Panc1 (cell line): ENCODE measurements at places on chromosomes 5 and 9. TPM values are rescaled to one million over a fixed set of nuclear protein-coding genes. Genes with fewer than 3 reads are reported as not detected.

The NUDCD2 gene
- total RNA-seq = 58.6 TPM

The LHFPL2 gene
- total RNA-seq = 25.8 TPM

DNA sequence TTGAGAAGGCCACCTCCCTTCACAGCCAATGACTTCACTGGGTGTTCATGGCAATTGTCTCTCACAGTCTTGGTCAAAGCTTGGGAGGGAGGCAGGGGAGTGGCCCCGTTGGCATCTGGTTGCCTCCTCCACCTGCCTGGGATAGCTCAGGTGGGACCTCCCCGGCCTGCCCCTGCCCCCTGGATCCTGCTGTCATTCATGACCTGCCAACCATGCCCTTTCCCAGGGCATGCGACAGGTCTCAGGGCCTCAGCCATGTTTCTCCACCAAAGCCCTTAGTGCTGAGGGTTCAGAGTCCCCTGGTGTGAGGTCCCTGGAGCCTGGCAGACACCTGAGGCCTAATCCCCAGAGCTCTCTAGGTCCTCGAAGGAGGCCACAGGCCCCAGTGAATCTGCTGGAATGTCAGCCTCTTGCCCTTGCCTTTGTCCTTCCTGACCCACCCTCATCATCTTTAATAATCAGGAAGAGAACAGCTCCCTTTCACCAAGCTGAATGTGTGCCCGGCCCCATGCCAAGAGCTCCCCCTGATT is 5.6 kb downstream of the DAB2IP start:
- no peak for DNase-seq

GRCh38 chr5:40226906-40227305 is 452.8 kb upstream of the PTGER4 start:
- no peak for DNase-seq

GRCh38 chr9:131813116-131813515 is 73.2 kb upstream of the RAPGEF1 start:
- DNase-seq = no peak

- DNase-seq = no peak
Measured at GRCh38 chr9:74497748-74498620, 849 bp downstream of the RORB start.

- DNase-seq = no peak
Measured at GRCh38 chr5:83009408-83009807, 67.8 kb downstream of the TMEM167A start.

DNA sequence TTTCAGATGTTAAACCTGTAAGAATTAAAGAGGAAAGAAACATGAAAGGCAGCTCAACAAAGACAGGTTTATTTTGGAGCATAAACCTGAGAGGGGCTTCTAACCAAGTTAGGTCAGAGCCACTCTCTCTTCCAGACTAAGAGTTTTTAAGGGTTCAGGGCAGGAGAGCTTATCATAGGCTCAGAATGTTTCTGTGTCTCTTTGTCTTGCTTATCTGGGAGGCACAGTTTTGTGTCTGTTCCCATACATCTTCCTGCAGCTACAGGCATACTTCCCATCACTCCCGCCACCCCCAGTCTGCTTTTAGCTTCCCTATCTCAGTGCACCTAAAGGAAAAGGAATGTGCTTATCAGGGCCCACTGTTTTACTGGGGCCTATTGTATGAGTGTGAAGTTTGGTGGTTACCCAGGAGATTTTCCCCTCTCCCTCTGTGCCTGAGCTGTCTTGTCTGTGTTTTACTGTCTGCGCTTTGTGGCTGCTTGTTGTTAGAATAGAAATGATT is 21.9 kb downstream of the CD14 start:
- no peak for DNase-seq
